ENCODE measurements at places on chromosomes 3 and 15.

- DNase-seq, result no peak
Measured at GRCh38 chr3:71551311-71551919, 32.1 kb downstream of the FOXP1 start.

DNA sequence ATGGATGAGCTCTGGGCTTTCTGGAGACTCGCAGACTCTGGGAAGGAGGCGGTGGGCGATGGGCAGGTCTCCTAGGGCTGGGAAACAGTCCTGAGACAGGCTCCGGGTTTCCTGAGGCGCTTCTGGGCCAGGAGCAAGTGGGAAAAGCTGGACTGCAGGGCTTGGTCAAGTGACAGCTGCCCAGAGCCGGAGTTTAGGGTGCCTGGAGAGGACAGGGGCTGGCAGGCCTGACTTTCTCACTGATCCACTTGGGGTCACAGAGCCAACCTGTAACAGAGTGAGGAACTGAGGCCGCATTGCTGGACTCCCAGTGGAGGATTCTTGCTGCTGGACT lies 107.9 kb downstream of the APBA2 start:
- no peak for DNase-seq

GRCh38 chr3:66029014-66029413 lies 9.7 kb downstream of the MAGI1 start:
- DNase-seq, result no peak

GRCh38 chr3:143207338-143207961 lies 87.9 kb downstream of the CHST2 start:
- no peak for DNase-seq

- no peak for DNase-seq
Measured at GRCh38 chr3:33057320-33058298, 39.3 kb downstream of the GLB1 start.

DNA sequence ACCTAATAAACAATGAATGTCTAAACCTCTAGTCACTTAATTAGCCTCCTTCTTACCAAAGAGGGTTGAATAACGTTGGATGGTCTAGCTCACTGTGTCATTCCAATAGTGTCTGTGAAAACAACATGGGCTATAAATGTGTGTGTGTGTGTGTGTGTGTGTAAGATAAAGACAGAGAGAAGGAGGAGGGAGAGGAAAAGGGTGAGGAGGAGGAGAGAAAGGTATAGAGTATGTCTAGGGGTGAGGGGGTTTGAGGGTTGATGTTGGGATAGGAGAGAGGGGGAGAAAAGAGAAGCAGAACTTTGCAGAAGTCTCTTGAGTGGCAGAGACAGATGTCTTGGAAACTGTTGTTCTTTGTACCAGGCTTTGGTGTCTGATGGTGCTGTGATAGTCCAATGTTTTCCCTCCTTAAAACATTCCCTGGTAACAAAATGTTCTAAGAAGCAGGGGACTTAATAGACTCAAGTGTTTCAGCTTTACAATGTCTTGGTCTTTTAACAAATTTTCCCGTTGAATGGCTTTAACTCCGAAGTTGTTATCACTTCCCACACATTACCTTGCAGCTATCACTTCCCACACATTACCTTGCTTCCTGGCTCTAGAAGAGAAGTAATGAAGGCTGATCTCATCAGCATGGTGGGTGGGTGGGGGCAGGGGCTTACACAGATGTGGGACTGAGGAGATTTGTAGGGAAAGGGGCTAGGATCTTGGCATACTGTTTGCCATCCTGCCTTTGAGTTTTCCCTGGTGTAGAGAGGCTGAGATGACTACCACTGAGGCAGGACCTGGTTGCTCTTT lies 57.8 kb upstream of the ETV5 start:
- no peak for DNase-seq

DNA sequence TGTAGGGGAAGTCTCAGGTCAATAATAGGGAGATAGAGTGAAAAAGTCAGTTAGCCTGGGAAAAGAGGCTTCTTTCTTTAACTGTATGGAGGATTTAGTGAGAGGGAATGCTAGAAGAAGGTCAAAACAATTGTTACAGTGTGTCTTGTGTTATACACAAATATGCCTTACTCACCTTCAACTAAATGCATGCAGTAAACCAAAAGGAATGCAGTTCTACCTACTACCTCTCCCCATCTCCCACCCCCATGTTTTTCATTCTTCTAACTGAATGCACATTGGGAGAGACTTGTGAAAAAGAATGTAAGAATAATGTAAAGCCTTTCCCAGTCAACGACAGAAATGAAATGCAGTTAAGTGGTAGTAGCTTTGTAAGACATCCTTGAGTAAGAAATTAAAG lies 33.8 kb downstream of the CCDC66 start:
- no peak for DNase-seq

Data from HTR-8/SVneo (cell line).